ENCODE measurements at places on chromosomes 5 and 9.

DNA sequence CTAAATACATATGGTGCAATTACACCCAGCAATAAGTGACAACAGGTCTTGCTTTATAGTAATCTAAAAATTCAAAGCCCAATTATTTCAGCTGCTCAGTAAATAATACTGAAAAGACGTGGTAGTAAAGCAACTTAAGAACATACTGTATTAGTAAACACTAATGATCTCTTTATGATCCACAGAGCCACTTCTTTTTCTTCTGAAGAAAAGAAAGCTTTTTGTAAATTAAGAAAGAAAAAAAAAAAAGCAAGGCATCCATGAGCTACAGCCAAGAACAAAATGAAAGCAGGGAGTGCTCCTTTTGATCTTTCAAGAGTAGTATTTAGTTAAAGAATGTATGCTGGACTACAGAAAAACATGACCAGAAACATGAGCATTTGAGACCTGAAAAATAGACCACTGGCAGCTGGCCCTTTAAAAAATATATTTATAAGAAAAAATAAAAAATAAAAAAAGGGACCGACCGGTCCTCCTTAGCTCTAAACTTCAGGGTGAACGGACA, 348.7 kb downstream of the GLIS3 start:
- DNase-seq: no peak

GRCh38 chr9:7478646-7479045, 320.9 kb downstream of the DMAC1 start:
- DNase-seq: no peak

DNA sequence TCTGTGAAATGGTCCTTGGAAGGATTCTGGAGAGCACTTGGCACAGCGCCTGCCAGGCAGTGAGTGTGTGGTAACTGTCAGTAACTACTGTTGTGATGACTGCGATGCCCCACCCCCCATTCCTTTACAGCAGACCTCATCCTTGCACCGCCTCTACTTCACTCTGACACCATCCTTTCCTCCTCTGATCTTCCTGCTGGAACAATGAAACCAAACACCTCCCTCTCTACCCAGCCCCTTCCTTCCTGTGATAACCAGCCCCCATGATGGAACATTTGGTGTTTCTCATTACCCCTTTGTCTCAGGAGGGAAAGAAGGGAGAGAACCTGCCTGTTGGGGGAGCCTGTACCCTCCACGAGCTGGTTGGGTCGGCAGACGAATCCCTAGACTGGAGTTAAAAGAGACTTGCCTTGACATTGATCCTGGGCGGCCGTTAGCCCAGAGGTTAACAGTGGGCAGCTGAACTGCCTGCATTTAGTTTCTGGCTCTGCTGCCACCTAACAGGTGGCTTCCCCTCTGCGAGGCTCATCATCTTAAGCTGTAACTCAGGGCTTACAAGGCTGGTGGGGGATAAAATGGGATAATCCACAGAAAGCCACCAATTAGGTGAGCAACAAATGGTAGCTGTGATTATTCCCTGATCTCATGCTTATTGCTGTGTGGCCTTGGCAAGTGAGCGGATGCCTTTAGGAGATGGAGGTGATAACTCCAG, 34.2 kb upstream of the GRPEL2 start:
- DNase-seq: no peak

- no peak for DNase-seq
Measured at GRCh38 chr5:164191240-164191639, 685.8 kb downstream of the MAT2B start.

DNA sequence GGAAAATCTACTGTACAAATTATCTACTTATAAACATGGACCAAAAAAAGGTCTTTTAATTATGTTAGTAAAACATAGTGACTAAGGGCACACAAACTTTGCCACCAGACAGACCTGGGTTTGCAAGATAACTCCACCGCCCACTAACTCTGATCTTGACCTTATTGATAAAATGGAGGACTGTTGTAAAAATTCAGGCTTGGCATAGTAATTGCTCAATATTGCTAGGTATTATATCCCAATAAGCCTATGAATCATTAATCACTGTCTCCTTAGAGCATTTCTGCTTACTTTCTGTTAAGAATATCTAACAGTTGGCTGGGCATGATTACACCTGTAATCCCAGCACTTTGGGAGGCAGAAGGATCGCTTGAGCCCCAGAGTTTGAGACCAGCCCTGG, 3.8 kb downstream of the C9orf40 start:
- DNase-seq: no peak

GRCh38 chr5:169339869-169340268, 38.9 kb upstream of the SLIT3 start:
- DNase-seq: no peak

DNA sequence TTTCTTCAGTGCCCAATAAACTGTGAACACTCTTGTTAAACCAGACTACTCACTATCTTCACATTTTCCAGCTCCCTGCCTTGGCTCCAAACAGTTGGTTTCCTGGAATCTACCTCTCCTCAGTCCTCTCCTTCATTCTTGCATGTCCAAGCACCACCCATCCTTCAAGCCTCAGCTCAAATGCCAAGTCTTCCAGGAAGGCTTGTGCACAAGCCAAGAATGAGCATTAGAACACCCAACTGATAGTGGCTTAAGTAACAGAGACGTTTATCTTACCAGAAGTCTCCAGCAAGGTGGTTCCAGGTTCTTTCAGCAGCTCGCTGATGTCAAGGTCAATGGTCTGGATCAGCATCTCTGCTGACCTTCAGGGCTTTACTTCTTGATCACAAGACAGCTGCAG, 60.1 kb downstream of the PTPDC1 start:
- no peak for DNase-seq

- DNase-seq: no peak
Measured at GRCh38 chr9:34582787-34583186, 6.7 kb downstream of the CNTFR start.

DNA sequence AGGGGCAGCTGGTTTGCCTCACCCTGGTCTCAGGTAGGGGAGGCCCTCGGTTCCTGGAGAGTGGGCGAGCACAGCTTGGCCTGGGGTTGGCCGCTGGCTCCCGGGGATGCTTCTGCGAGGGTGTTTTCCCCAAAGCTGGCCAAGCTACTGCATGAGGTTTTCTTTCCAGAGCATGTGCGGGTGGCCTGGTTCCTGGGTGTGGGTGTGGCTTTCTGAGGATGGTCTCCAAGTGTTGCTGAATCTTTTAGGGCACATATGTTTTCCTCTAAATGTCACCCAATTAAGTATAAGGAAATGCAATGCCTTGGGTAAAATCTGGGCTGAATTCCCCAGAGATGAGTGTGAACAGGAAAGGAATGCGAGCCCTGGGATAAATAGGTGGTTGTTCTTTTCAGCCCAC, 115.8 kb upstream of the ICE1 start:
- DNase-seq: no peak

DNA sequence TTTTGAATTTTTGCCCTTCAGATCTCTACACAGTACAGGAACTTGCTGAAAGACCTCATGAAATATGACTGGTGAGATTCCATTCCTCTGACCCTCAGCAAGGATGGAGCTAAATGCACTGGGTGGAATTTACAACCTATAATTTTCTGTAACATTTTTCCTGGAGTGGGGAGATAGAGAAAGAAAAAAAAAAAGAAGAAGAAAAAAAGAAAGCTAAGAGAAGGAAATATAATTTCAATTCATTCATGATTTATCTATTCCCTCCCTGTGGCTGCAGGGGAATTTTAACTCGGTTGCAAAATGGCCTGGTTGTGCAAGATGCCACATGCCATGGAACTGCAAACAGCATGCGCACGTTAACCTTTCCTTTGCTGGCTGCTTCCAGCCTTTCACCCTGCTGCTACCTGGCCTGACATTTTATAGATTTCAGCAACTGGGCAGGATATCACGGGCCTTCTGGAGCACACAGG, 155.4 kb downstream of the FSTL4 start:
- DNase-seq: no peak

GRCh38 chr5:143023411-143024096, 253.4 kb downstream of the ARHGAP26 start:
- DNase-seq: no peak

DNA sequence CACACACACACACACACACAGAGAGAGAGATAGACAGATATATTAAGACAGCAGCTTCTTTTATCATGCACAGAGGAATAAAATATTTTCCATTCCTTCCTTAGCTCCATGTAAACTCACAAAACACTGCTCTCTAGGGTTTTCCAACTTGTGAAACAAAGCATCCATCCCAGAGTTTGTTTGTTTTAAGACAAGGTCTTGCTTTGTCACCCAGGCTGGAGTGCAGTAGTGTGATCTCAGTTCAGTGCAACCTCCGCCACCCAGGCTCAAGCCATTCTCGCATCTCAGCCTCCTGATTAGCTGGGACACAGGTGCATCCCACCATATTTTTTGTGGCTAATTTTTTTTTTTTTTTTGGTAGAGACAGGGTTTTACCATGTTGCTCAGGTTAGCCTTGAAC, 298.7 kb downstream of the FBXL17 start:
- no peak for DNase-seq

GRCh38 chr5:152118676-152119470, 194.2 kb upstream of the GLRA1 start:
- no peak for DNase-seq

DNA sequence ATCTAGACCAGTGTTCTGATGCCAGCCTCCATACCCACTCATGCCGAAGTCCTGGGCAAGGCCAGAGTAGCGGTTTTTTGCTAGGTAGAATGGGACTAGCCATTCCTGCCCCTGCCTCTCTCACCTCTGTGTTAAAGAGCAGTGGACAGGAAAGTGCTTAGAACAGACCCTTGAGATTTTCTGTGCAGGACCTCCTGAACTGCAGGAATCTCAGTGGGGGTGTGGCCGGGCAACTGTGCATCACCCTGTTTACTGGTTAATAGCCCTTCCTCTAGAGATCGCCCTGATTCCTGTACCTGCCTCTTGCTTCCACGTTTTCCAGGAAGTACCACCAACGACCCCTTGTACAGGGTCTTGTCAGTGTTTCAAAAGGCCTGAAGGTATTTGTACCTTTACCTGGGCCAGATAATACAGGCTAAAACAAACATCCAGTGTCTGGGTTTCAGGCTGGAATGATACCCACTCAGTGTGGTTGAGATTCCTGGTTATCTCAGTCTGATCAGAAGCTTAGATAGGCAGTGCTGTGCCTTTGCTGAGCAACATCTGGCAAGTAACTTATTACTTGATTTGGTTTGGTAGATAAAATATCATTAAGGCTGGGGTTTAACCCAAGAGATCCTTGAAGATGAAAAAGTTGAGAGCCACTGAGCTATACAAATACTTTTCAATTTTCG, 65.9 kb downstream of the RGS3 start:
- no peak for DNase-seq

DNA sequence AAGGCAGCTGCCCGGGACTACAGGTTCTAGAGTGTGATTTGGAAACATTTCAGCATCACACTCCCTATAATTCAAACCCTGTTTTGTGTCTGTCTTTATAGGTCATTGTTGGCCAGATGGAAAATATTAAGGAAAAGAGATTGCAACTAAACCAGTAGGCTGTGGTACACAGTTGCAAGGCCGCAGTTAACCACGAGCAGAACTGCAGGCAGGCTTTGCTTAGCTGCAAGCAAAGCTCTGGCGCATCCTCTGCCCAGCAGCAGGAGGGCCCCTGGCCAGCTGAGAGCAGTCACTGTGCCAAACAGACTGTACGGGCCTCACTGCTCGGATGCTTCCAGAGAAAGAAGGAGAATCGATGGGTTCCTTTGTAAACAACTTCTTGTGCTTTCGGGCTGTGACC, 204.5 kb downstream of the DENND1A start:
- DNase-seq: no peak

- DNase-seq: no peak
Measured at GRCh38 chr9:10050016-10050415, 562.8 kb downstream of the PTPRD start.

DNA sequence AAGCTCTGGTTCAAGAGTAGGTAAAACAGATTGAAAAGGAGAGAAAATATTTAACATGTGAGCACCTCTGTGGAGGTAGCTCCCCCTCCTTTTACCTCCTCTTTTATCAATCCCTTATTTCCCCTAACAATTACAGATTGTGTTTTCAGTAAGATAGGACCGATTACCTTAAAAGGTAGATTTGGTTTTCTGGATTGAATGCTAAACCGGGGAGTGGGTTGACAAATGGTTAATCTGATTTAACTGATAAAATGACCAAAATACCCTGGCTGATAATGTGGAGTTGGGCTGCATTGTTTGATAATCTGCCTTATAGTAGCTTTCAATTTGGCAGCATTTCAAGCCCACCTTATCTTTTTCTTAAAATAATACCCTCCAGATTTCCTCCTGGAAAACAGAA, 83.9 kb downstream of the EGFLAM start:
- no peak for DNase-seq

GRCh38 chr5:16709691-16710433, 93.1 kb upstream of the RETREG1 start:
- no peak for DNase-seq

GRCh38 chr5:181133610-181134231, 2.8 kb upstream of the OR2V1 start:
- DNase-seq: no peak

GRCh38 chr5:116529615-116530014, 45.0 kb downstream of the SEMA6A start:
- no peak for DNase-seq

GRCh38 chr5:58455066-58455465, 4.8 kb downstream of the PLK2 start:
- no peak for DNase-seq

GRCh38 chr9:130118841-130119518, 53.2 kb upstream of the NCS1 start:
- no peak for DNase-seq

DNA sequence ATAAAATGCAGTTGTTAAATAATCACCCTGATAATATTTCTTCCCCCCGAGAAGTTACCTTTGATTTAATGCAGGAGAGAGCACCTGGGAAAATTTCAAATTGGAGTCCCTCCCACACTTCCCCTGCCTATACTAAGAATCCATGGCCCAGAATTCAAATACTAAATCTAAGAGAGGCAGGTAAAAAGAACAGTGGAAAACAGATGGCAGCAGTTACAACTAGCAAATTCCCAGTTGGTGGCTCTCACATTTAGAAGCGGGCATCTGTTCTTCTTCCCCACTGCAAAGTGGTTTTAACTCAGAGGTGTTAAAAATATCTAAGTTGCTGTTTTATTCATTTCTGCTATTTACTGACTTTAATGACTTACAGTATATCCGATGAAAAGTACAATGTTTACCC, 210.4 kb upstream of the ELAVL2 start:
- no peak for DNase-seq

DNA sequence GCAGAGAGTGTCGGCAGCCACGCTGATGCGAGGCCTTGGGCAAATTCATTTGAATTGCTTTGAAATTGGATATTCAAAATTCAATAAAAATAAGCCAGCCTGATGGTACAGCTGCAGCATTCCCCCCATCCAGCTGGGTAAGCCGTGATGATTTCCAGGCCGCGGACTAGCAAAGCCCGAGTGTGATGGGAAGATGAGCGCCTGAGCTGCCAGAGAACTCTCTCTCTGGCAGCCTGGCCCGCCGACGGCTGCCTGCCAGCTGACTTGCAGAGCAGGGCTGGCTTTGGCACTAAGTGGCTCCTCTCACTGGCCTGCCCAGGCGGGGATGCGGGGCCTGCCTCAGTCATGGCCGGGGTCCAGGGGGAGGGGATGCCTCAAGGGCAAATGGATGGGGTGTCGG, 268.3 kb upstream of the WWC1 start:
- no peak for DNase-seq

GRCh38 chr5:160919626-160920025, 67.6 kb upstream of the ATP10B start:
- no peak for DNase-seq

- no peak for DNase-seq
Measured at GRCh38 chr5:26761045-26761444, 277.3 kb downstream of the CDH9 start.
